SW 1271 (cell line): ENCODE measurements at places on chromosomes 7 and 10.
A peak's percentile ranks its signal among the peaks of the same experiment; 100 is the strongest.

DNA sequence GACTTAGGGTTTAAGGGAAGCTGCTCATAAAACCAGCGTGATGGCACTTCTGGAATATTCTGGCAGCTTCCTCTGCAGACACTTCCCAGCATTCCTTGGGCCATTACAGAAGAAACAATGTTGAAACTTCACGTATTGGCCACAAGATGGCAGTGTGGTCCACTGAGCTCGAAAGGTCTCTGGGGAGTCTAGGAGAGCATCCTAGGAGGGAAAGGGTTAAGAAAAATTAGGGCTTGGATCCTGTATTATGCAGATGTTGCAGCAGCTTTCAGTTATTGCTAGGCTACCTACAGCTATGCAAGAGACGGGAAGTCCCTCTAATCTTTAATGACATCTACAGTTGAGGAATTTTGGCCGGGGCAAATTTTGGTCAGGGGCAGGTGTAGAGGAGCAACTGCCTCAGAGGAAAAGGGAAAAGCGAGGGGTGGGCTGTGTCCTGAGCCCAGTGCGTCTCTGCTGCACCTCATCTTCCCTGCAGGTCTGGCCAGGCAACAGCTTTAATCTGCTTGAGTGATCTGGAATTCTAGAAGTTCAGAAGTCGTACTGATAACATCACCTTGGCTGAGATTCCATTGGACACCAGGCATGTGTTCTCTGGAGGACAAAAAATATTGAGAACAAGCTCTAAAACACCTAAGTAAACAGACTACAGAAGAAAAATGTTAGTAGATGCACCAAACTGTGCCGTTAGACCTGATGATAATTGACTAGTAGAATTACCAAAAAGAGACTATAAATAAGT is 220.8 kb upstream of the PRSS58 start:
- DNase-seq: peak; percentile 51

- peak; percentile 13 for DNase-seq
Measured at GRCh38 chr10:50310560-50311174, 59.4 kb upstream of the ASAH2 start.

DNA sequence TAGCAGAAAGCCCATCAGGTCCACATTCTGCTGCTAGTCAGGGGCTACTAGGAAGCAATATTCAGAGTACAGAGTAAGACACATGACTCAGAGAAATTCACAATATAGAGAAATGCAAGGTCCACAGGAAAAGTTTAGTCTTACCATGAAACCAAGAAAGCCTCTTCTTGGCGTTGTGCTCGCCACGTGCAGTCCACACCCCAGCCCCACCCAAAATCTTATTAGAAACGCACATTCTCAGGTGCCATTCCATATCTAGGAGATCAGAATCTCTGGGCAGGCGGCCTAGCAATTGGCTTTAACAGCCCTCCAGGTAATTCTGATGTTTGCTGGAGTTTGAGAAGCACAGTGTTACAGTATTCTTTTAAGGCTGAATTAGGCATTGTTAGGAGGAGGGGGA is 15.8 kb upstream of the SAR1A start:
- no peak for DNase-seq

GRCh38 chr10:78278058-78278404 is 244.4 kb downstream of the RPS24 start:
- DNase-seq: no peak

DNA sequence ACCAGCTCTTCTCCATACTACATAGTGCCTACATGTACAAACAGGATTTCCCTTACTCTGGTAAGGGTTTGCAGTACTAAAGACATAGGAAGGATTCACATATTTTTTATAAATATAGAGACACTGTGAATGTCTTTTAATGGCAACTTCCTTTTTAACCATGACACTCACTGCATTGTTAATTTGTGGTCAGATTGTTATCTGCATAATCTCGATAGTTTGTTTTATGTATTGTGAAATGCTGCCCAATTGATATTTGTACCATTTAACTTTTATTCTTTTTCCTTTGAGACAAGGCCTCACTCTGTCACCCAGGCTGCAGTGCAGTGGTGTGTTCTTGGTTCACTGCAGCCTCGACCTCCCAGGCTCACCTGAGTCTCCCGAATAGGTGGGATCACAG is 39.7 kb downstream of the SP8 start:
- no peak for DNase-seq

DNA sequence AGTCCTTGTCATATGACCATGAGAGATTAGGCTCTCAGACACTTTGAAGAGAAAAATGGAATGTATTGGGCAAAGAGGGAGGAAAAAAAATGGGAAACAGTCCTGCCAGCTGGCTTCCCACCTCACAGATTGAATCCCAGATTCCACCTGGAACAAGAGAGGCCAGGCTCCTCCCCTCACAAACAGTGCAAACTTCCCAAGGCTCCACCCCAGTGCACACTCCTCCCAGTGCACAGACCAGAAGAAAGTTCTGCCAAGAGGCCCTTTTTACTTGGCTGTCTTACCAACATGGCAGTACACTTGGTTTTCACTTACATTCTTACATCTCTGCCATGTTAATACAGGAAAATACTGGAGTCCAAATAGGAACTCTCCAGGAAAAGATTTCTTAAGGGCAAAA is 202.3 kb downstream of the AHR start:
- DNase-seq: no peak

DNA sequence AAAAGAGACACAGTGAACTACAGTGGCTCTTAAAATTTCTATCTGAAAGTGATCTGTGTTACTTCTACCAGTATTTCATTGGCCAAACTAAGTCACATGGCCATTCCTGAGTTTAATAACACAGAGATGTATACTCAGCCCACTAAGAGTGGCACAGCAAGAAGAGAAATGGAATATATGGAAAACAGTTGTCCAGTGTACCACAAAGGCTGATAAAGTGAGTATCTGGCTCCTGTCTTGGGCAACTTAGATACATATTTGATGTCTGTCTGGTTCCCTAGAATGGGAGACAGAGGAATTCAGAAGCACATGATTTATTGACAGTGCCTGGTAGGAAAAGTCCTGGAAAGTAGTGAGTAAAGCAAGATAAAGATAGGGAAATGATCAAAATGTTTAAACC is 10.1 kb upstream of the PON1 start:
- no peak for DNase-seq

DNA sequence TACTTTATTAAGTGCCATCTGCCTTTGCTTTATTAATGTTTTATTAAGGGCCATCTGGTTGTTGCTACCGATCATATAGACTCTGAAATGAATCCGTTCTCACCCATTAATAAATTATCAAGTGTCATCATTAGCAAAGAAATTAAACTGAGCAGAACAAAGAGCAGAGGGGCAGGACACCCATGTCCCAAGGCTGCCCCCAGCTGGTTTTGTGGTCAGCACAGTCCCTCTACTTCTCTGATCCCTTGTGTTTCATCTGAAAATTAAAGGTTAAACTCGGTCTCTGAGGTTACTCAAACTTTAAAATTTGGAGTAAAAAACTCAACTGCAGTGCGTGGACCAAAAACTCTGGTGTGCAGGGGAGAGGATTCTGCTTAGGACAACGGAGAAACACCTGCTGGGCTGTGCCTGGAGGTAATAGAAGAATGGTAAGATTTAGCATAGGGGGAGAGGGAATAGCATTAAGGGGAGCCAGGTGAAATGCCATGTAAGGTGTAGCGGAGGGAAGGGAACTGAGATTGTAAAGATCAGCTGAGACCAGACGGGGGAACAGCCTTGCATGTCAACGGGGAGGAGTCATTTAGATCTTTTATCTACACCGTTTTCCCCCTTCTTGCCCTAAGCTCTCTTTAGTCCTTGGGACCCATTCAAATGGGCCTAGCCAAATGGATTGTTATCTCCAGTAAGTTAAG is 10.8 kb upstream of the GSDME start:
- DNase-seq: no peak

- DNase-seq: no peak
Measured at GRCh38 chr7:2832461-2832860, 11.6 kb downstream of the GNA12 start.

GRCh38 chr7:13097499-13097898 is 410.1 kb downstream of the ARL4A start:
- DNase-seq: no peak

DNA sequence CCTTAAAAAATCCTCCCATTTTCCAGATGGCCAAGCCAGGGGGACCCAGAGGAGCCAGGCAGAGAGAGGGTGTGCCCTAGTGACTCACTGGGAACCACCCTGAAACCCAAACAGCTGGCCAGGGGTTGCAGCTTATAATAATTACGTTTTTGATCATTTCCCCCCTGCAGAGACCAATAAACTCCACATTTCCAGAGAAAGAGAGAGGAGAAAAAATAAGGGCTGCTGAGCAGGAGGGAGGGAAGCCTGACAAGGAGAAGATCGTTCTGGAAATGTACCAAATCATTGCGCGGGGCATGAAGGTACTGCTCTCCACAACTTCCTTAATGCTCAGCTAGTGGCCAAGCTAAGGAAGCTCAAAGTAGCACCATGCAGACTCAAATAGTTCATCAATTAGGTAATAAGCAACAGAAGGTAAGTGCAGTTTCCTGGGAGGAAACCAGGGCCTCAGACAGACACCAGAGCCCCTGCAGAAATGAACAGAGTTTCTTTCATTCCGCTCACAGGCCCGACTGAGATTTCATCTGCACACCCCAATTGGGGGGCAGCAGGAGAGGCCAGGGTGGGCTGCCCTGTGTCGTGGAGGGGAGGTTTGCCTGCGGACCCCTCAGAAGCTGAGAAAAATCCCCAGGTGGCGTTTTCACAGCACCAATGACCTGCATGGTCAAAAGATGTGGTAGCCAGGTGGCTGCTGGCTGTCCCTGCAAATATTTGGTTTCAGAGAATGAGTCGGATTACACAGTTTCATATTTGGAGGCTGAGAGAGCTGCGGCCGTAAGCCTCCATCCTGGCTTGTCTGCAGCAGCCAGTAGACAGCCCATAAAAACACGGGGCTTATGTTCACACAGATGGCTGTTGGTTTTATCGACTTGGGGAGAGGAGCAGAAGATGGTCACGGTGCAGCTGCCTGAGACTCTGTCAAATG is 153.2 kb upstream of the LYZL2 start:
- DNase-seq: no peak
